ENCODE measurements at places on chromosomes 12 and 14.

- no peak for DNase-seq
Measured at GRCh38 chr12:41311883-41312282, 123.8 kb downstream of the PDZRN4 start.

DNA sequence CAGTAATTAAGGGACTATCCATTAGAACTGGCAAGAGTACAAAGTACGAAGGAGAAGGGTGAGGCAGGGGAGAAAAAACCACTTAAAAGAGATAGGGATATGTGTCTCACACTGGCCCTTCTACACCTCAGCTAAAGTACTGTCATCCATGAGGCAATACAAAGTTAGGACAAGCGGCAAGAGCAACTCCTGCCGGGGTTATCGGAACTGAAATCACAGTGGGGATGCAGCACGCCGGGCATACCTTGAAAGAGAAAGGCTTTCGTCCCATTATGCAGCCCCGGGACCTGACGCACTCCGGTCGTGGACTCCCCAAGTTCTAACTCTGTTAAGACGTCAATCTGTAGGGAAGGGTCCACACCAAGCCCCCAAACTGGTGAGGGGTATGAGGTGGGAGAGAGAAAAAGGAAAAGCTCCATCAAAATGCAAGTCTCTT lies 1.1 kb downstream of the NELL2 start:
- peak; percentile 33 for DNase-seq

- no peak for DNase-seq
Measured at GRCh38 chr14:45185100-45185814, 49.5 kb downstream of the FANCM start.

DNA sequence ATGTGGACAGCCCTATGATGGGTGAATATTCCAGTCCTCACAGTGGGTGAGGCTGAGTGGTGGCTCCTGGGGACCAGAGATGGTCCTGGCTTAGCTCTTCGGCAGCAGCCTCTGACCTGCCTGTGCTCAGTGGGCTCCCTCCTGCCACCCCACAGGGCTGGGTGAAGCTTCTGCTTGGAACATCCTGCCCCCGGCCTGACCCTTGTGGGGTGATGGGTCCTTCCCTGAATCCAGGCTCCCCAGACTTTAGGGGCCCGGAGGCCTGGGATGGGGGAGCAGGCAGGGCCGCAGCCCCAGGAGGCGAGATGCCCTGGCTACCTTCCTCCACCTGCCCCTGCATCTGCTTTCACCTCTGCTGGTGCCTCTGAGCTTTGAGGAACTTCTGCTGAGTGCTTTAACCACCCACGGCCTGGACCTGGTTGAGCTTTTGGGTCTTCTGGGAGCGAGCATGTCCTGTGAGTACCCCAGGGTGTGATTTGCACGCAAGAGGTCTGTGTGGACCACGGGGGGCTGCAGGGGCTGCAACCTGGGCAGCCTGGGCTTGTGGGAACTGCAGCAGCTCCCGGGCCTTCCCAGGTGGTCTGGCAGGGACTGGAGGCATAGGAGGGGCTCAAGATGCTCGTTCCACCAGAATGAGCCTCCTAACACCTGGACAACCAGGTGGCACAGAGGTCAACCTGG lies 159.5 kb downstream of the KIF26A start:
- DNase-seq, result no peak

DNA sequence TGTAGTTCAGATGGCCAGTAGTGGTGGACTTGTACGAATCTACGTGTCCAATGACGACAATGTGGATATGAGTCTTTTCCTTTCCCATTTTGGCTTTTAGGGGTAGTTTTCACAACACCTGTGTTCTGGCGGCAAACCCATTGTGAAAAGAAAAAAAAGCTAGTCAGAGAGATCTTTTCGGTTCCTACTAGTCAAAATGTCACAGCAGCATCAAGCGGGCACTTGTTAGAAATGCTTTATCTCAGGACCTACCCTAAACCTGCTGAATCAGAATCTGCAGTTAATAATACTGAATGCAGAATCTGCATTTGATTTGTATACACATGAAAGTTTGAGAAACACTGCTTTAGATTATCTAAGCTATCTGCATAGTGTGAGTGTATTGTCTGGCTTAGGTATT lies 18.3 kb downstream of the AEBP2 start:
- DNase-seq, result no peak

DNA sequence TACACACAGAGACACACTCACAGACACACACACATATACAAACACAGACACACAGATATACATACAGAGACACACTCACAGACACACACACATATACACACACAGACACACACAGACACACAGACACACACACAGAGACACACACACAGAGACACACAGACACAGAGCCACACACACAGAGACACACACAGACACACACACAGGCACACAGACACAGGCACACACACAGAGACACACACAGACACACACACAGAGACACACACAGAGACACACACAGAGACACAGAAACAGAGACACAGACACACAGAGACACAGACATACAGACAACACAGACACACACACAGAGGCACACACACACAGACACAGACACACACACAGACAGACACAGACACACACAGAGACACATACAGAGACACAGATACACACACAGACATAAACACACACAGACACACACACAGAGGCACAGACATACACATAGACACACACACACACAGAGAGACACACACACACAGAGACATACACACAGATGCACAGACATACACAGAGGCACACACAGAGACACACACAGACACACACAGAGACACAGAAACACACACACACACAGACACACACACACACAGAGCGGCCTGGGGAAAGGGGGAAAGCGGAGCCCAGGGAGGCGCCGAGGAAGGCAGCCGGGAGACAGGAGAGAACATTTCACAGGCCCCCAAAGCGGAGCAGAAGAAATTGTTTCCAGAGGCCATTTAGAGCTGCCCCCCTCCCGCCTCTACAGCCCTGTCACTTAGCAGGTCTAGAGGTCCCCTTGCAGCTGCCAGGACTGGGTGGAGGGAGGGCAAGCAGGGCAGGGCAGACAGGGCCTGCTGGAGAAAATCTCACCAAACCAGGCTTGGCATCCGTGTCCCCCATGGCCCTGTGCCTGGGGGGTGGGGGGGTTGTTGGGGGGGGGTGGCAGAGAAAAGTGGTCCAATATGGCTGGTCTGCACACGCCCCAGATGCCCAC lies 38.9 kb downstream of the SERPINA3 start:
- no peak for DNase-seq

DNA sequence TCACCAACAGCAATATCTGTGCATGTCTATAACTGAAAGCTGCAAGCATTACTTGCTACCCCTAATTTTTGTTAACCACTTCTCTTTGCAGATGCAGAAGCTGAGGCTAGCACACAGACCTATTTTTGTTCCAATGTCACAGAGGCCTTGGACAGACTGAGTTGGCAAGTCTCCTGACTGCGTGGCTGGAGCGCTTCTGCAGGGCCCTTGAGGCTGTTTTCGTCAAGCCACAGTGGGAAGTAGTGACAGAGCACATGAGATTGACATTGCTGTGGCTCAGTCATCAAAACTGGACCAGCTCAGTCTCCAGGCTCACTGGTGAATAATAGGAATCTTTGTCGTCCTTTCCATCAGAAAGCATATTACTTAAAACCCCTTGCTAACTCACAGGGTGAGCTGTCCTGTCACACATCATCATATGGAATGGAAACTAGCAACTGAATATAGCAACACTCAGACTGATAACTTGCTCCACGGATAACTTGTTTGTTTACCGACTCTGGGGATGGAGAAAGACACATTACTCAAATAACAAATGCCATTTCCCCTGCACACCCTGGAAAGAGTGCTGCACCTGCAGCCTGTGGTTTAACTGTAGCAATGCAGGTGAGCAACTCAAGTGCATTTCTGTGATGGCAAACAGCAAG lies 43.6 kb upstream of the DDX11 start:
- no peak for DNase-seq

GRCh38 chr14:21525571-21525961 lies 580 bp downstream of the SALL2 start:
- no peak for DNase-seq

DNA sequence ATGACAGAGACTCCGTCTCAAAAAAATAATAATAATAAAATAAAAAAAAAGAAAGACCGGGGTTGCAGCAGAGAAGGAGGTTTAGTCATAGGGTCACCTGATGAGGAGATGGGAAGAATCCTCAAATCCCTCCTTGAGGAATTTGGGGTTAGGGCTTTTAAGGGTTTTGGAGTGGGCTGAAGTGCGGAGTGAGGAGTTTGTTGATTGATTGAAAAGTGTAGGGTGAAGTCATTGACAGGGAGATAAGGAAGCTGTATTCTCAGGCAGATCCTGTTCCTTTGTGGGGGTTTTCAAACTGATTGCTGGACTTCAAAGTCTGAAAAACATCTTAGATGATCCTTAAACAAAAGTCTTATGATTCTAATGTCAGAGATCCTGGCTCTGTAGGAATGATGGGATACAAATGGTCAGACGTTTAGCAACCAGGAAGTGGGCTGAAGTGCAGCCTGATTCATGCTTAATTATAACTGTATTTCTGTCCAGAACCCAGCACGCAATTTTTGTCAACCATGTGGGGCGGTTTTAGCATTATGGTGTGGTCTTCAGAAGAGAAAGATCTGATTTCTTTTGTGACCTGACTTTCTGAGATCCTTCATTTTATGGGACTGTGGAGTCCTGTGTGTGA lies 16.0 kb downstream of the FNTB start:
- no peak for DNase-seq

Data from activated naive CD4-positive, alpha-beta T cell treated with Interleukin-2 at 50 U/mL for 16 hours (primary cell).